Gastrocnemius medialis (tissue), 4 donors: ENCODE measurements at places on chromosomes 1 and 21. TPM values are rescaled to one million over a fixed set of nuclear protein-coding genes. Genes with fewer than 3 reads are reported as not detected.
A peak's percentile ranks its signal among the peaks of the same experiment; 100 is the strongest.

DOP1B gene
- total RNA-seq, result 12.8 TPM

ZNF669 gene
- 7.3 TPM for total RNA-seq

C8A gene
- 0.40 TPM for total RNA-seq

RGL1 gene
- total RNA-seq, result 5.1 TPM

- no peaks in the 10 kb centered on the region for H3K4me1 ChIP-seq
- no peak overlapping the region for H3K4me3 ChIP-seq
- no peak overlapping the region for H3K27ac ChIP-seq
- no peaks in the 10 kb centered on the region for H3K27me3 ChIP-seq
Observed at GRCh38 chr1:96240438-96240837, 481.1 kb upstream of the PTBP2 start.

DNA sequence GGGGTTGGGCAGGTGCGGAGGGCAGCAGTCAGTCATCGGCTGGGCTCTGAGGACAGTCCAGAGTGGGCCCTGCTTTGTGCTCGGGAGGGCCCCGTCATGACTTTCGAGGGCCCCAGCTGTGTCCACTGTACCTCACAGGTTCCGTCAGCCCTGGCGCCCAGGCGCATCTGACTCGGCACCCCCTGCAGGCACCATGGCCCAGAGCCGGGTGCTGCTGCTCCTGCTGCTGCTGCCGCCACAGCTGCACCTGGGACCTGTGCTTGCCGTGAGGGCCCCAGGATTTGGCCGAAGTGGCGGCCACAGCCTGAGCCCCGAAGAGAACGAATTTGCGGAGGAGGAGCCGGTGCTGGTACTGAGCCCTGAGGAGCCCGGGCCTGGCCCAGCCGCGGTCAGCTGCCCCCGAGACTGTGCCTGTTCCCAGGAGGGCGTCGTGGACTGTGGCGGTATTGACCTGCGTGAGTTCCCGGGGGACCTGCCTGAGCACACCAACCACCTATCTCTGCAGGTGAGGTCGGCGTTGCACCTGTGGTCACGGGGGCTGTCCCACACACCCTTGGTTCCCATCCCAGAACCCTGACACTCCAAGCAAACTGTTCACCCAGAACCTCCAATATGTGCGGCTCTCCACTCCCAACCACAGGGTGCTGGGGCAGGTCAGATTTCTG is 7.8 kb downstream of the PODN start:
- H3K36me3 ChIP-seq, result no peaks in the 10 kb centered on the region
- DNase-seq, result peak; percentile 2
- no peak overlapping the region for H3K4me3 ChIP-seq
- no peaks in the 10 kb centered on the region for H3K4me1 ChIP-seq
- H3K27me3 ChIP-seq, result no peaks in the 10 kb centered on the region

- H3K27me3 ChIP-seq, result no peaks in the 10 kb centered on the region
- no peak for DNase-seq
- H3K4me1 ChIP-seq, result no peaks in the 10 kb centered on the region
- H3K36me3 ChIP-seq, result no peaks in the 10 kb centered on the region
Observed at GRCh38 chr1:73056826-73057225, 774.5 kb upstream of the NEGR1 start.

DNA sequence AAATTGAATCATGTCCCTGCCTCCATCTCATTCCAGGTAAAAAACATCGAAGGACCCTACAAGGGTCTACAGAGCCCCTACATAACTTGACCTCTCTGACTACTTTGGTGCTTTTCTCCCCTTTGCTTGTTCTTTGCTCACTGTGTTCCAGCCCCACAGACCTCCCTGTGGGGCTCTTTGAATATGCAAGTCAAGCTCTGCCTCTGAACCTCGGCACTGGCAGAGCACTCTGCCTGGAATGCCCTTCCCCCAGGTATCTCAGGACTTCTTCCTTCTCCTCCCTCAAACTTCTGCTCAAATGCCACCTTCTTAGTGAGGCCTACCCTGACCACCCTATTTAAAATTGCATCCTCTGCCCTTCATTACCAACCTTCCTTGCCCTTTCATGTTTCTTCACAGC is 87.8 kb upstream of the CD34 start:
- DNase-seq, result no peak
- no peak overlapping the region for H3K4me3 ChIP-seq
- H3K4me1 ChIP-seq, result peaks cover 4% of the 10 kb centered on the region
- no peak overlapping the region for H3K27ac ChIP-seq

- no peaks in the 10 kb centered on the region for H3K36me3 ChIP-seq
- no peaks in the 10 kb centered on the region for H3K27me3 ChIP-seq
- DNase-seq, result no peak
- no peak overlapping the region for H3K27ac ChIP-seq
Observed at GRCh38 chr1:85137660-85138059, 63.2 kb downstream of the SYDE2 start.
